ENCODE measurements at places on chromosomes 3 and 15. TPM values are rescaled to one million over a fixed set of nuclear protein-coding genes. Genes with fewer than 3 reads are reported as not detected.

Gene DNAJC19
- 19.2 TPM for total RNA-seq

Gene FRMD4B
- 174 TPM for total RNA-seq

Gene CCDC33
- total RNA-seq, result not detected

Gene ZDHHC23
- 6.3 TPM for total RNA-seq

Gene ECE2
- not detected for total RNA-seq

Gene SST
- not detected for total RNA-seq

Gene SLC12A1
- total RNA-seq, result not detected

Gene MCTP2
- total RNA-seq, result 3.2 TPM

Gene PPP1R14D
- total RNA-seq, result not detected

Gene ZSCAN29
- total RNA-seq, result 21.6 TPM

Gene DAZL
- not detected for total RNA-seq

Gene ERC2
- 1.9 TPM for total RNA-seq

Gene GOLGA8T
- total RNA-seq, result not detected

Gene PRSS50
- not detected for total RNA-seq

Gene SH3BP5
- 59.8 TPM for total RNA-seq

Gene ADGRG7
- not detected for total RNA-seq

Gene MELTF
- total RNA-seq, result 5.3 TPM

Gene C3orf38
- total RNA-seq, result 20.3 TPM

Gene RTP4
- total RNA-seq, result 2.0 TPM

Gene CTDSPL
- 33.7 TPM for total RNA-seq

All from vein endothelial cell (primary cell).